PC-3 (cell line): ENCODE measurements at places on chromosomes 12 and 14. TPM values are rescaled to one million over a fixed set of nuclear protein-coding genes. Genes with fewer than 3 reads are reported as not detected.

DNA sequence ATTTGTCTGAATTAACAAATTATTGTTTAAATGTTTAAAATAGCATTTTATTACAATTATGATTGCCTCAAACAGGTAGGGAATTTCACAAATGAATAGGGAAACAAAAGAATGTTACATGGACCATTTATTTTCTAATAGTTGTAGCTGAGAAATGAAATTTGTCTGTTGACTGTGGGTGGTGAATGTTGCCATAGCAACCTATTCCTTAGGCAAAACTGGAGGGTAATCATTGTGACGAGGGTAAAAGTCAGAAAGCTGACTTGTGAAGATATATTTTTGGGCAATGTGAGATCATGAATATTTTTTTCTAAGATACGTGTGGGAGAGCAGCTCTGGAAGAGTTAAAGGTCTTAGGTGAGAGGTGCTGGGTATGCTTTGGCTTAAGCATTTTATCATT lies 24.2 kb upstream of the CLEC14A start:
- DNase-seq, result no peak

GRCh38 chr12:29743077-29743476 lies 40.7 kb downstream of the TMTC1 start:
- DNase-seq, result no peak

GRCh38 chr12:110768960-110769359 lies 26.3 kb upstream of the PPP1CC start:
- no peak for DNase-seq

FOXG1 gene
- not detected in 2 replicates for total RNA-seq

- no peak for DNase-seq
Measured at GRCh38 chr14:76687611-76688382, 73.5 kb upstream of the VASH1 start.

GRCh38 chr14:79037593-79037992 lies 867.4 kb downstream of the NRXN3 start:
- DNase-seq, result no peak

CAPRIN2 gene
- total RNA-seq, result 23.1 and 33.6 TPM in 2 replicates

B3GNT4 gene
- 4.0 and 4.8 TPM in 2 replicates for total RNA-seq

GRCh38 chr12:10155966-10156365 lies 16.0 kb downstream of the OLR1 start:
- DNase-seq, result no peak

GRCh38 chr14:60862283-60862682 lies 118.6 kb downstream of the TRMT5 start:
- DNase-seq, result peak; percentile 92

DNA sequence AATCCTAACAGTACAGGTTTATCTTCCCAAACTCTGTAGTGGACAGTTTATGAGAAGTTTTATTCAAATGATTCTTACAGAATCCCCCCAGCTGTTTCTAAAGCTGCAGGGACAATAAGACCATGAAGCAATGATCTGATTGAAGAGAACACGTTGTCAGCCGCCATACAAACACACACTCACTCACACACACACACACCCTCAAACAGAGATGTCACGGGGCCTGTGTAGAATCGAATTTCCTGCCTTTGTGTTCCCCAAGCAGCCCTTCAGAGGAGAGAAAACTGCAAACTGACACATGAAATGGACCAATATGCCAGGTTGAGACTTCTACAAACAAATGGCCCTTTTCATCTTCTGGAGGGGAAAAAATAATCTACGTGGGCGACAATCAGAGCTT lies 80.5 kb upstream of the TBX3 start:
- no peak for DNase-seq

DNA sequence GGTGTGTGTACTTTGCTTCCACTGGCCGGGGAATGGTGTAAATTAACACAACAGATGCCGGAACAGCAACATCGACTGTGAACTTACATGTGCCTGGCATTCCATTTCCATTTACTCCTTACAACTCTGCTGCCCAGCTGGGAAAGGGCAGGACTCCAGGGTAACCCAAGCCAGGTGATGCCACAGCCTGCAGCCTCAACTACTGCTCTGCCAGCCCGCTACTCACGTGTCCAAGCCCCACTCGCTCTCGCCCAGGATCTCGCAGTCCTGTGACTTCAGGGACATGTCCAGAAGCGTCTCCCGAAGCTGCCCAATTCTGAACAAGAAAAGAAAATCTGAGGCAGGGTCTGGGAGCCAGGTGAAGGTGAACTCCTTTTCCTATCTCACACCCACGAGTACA lies 10.7 kb downstream of the ABCD4 start:
- no peak for DNase-seq

GRCh38 chr14:54175298-54175942 lies 218.8 kb upstream of the BMP4 start:
- peak; percentile 100 for DNase-seq

MMP19 gene
- 0.04 and 0.17 TPM in 2 replicates for total RNA-seq

DNA sequence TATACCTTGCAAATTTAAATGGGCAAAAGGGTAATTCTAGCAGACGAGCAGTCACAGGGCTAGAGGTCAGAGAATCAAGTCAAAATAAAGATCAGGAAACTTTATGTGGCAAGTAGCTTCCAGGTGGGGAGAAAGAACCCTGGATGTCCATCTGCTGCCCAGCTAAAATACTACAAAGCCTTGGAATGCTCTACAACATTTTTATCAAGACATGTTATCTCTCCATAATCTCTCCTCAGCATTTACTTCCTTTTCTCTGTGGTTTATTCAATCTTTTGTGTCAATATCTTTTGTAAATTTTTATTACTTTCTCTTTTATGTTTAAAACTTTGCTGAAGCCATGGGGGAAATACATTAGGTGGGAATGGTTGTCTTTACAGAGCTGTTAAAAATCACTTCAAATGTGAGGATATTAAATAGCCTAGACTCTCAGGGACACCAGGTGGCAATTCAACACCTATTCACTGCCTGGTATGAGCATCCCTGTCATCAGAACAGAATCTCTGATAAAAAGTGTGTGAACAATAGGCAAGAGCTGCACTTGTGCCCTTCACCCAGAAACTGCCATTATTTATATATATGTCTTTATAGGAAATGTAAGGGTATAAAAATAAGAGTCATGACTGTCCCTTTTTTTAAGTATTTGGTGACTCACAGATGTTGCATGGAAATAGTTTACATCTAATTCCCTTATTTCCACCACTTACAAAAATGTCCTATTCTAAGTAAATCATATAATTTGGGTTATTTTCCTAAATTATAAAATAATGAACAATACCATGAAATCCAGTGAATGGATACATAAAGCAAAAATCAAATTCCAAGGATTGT lies 152.9 kb downstream of the EPS8 start:
- DNase-seq, result peak; percentile 33
